Osteocyte (in vitro differentiated cells): ENCODE measurements at places on chromosomes 13 and 19. TPM values are rescaled to one million over a fixed set of nuclear protein-coding genes. Genes with fewer than 3 reads are reported as not detected.

- no peak overlapping the region for H3K4me3 ChIP-seq
- H3K4me1 ChIP-seq = peaks cover 13% of the 10 kb centered on the region
- DNase-seq = no peak
- H3K36me3 ChIP-seq = peaks cover 27% of the 10 kb centered on the region
- no peaks in the 10 kb centered on the region for H3K27me3 ChIP-seq
Measured at GRCh38 chr13:41613984-41614661, 156.8 kb downstream of the RGCC start.

GRCh38 chr13:27551562-27551961 is 68.8 kb downstream of the LNX2 start:
- no peaks in the 10 kb centered on the region for H3K27me3 ChIP-seq
- H3K27ac ChIP-seq = no peak overlapping the region
- peaks cover 8% of the 10 kb centered on the region for H3K4me1 ChIP-seq
- no peak for DNase-seq
- H3K36me3 ChIP-seq = peaks cover 24% of the 10 kb centered on the region

- no peaks in the 10 kb centered on the region for H3K4me1 ChIP-seq
- no peak overlapping the region for H3K27ac ChIP-seq
- H3K27me3 ChIP-seq = no peaks in the 10 kb centered on the region
- H3K36me3 ChIP-seq = peaks cover 4% of the 10 kb centered on the region
Measured at GRCh38 chr19:38196245-38196837, 27.7 kb downstream of the DPF1 start.

Gene LGALS14
- total RNA-seq = not detected in 2 replicates

Gene PLPP2
- 1.5 and 1.9 TPM in 2 replicates for total RNA-seq
